ENCODE measurements at places on chromosomes 3 and 15. TPM values are rescaled to one million over a fixed set of nuclear protein-coding genes. Genes with fewer than 3 reads are reported as not detected.
A peak's percentile ranks its signal among the peaks of the same experiment; 100 is the strongest.

GRCh38 chr3:59880717-59881116 lies 830.9 kb upstream of the CFAP20DC start:
- no peak for DNase-seq

RPSA gene
- 1,936 TPM for total RNA-seq

- DNase-seq = no peak
Observed at GRCh38 chr3:64048631-64049061, 25.4 kb upstream of the PSMD6 start.

BLM gene
- total RNA-seq = 65.9 TPM

CCDC54 gene
- total RNA-seq = not detected

DNA sequence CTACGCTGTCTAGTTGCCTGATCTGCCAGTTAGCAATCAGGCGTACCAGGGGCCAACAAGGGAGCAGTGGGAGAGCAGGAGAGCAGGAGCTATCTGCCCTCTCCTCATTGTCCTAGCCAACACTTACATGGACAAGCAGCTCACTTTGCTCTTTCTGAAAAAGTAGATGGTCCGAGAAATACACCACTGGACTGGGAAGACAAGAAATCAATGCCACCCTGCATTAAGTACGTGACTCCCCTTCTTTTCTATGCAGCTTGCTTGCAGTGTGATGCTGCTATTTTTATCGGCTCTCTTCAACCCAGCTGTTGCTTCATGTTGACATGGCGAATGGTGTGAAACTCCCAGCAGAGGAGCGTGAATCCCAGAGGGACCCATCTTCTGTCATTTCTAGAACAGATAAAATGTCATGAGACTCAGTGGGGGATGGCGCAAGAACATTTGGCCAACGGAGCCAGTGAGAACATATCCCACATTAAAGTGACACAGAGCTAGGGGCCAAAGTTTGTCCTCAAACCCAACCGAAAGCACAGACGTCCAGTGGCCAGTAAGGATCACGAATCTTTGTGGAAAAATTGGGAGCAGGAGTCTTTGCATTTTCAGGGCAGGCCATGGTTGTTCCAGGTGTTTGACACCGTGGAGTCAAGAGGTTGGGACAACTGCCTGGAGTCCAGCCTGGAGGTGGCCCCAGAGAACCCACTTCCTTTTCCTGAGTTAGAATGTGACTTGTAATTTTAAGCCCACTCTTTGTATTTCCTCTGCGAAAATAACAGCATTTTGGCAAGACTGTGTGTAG lies 53.7 kb upstream of the MEF2A start:
- DNase-seq = peak; percentile 73

- no peak for DNase-seq
Observed at GRCh38 chr3:177440456-177441104, 243.3 kb upstream of the TBL1XR1 start.

- DNase-seq = no peak
Observed at GRCh38 chr3:177467247-177467985, 270.1 kb upstream of the TBL1XR1 start.

- DNase-seq = peak; percentile 84
Observed at GRCh38 chr15:81419332-81419943, 45.4 kb upstream of the TMC3 start.

DAPK2 gene
- total RNA-seq = 0.23 TPM

DNA sequence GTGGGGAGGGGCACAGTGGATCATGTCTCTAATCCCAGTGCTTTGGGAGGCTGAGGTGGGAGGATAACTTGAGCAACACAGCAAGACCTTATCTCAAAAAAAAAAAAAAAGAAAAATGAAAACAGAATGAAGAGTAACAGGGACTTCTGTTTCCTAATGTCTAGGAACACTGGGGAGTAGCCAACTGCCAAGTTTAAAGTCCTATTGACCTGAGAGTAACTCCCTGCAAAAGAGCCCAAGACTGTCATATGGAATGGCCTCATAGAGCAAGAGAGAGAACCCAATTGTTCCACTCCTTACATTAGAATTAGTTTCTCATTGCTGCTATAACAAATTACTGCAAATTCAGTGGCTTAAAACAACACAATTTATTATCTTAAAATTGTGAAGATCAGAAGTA lies 881.4 kb upstream of the ROBO1 start:
- no peak for DNase-seq

SPATA16 gene
- total RNA-seq = not detected

STARD5 gene
- 3.8 TPM for total RNA-seq

DNA sequence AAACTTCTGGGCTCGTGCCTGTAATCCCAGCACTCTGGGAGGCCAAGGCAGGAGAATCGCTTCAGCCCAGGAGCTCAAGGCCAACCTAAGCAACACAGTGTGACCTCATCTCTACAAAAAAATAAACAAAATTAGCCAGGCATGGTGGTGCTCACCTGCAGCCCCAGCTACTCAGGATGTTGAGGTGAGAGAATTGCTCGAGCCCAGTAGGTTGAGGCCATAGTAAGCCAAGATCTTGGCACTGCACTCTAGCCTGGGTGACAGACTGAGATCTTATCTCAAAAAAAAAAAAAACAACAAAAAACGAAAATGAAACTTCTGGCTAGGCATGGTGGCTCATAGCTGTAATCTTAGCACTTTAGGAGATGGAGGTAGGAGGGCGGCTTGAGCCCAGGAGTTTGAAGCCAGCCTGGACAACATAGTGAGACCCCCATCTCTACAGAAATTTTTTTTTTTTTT lies 53.7 kb downstream of the PIK3CB start:
- no peak for DNase-seq

DNA sequence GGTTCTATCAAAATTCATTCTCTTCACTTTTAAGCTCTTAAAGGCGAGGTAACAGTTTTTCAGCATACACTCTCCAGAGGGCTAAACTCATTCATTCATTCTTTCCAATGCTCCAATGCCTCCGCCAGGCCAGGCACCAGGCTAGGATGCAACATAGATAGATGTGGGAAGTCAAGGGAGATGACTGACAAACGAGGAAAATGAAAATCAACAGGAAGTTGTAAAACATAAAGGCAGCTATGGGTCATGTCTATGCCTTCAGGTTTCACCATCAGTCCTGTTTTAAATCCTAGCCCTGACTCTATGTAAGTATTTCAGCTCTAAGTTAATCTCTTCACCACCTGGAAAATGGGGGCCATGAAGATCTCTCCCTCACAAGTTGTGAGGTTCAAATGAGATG lies 797.9 kb downstream of the FHIT start:
- no peak for DNase-seq

DNA sequence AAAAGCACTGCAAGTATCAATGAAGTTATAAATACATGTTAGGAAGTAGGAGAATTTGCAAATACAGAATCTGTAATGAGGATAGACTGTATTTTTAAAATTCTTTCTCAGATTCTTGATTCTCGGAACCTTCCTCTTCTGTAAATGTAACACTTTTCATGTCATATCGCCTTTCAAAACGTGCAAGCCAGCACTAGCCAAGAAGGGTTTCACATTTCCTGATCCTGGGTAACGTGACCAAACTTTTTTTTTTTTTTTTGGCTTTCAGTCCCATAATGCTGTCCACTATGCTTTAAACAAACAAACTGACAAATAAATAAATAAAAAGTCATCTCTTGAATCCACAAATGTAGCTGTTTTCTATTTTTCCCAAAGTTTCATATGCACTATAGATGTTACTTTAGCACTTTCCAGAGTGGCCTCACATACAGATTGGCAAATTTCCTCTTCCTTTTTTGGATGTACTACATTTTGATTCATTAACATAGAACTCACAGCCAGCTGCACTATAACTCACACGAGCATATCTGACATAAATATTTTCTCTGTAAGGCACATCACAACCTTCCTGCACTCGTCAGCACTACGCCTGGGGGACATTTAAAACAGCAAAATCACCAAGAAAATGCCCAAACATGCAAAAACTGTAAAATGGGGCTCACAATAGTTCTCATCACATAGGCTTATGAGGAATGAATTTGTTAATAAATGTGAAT lies 208.1 kb downstream of the OSBPL10 start:
- no peak for DNase-seq

CIP2A gene
- 105 TPM for total RNA-seq

HPS3 gene
- 14.2 TPM for total RNA-seq

DNA sequence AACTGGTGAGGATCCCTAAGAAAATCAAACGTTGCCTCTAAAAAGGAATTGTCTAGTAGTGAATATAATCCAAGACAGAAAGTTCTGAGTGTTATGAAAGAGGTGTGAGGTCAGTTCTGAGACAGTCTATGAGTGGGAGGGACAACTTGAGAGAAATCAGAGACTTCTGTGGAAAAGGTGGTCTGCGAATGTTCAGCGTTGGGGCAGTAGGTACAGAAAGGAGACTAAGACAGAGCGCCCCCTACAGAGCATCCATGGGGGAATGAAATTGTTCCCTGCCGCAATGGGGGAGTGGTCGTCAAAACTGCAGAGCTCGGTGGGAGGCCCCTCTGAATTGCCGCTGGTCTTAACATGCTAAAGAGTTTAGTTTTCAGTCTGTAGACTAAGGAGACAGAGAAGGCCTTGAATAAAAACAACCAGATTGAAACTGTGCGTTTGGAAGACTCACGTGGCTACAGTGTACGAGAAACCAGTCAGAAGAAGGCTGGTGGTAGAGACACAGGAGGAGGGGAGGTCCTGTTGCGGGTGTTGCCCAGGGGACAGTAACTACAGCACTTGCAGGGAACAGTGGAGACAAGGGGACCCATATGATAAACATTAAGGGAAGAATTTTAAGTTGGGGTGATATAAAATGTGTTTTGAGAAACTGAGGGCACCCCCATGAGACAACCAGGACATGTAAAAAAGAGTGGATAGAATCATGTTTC lies 6.9 kb downstream of the TNIK start:
- DNase-seq = no peak

THSD4 gene
- total RNA-seq = 20.7 TPM

GATM gene
- 232 TPM for total RNA-seq

DNA sequence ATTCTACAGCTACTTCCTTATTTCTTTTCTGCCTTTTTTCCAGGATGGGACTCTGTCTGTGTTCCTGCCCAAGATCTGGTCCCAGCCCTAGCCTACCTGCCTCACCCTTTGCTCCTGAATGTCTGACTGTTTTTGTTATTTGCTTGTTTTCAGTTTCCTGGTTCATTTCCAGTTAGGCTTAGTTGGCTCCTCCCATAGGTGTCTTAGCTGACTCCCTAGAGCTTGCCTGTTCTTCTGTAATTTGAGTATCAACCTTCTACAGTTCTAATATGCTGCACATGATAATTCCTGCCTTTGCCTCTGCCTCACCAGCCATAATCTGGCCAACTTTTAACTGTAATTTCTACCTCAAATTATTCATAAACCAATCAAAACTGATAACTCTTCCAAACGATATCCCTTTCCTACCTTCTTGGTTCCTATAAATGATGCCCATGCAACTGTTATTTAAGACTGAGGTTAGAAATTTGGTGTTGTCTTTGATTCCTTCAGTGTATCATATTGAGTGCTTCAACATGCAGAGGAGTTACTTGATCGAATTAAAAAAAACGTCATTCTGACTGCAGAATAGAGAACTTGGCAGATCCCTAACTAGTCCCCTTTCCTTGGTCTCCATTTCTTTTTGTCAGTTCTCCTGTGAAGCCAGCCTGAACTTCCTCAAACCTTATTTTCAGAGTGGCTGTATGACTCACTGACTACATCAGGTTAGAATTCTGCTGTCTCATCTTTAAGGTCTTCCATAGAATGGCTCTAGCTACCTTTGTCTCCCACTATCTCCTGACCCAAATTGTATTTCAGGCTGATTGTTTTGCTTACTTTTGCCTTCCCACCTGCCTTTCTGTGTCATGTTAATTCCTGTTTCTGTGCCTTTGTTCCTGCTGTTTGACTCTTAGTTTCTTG lies 8.4 kb downstream of the GOLM2 start:
- DNase-seq = peak; percentile 39

GRCh38 chr15:92023965-92024364 lies 170.5 kb downstream of the SLCO3A1 start:
- DNase-seq = no peak

- no peak for DNase-seq
Observed at GRCh38 chr3:9377981-9378380, 15.1 kb downstream of the THUMPD3 start.

GRCh38 chr3:185912929-185913901 lies 24.6 kb downstream of the TRA2B start:
- no peak for DNase-seq

CAMK2N2 gene
- total RNA-seq = 6.0 TPM

FBXL22 gene
- total RNA-seq = 0.10 TPM

GRCh38 chr3:195033531-195034091 lies 237.3 kb downstream of the XXYLT1 start:
- no peak for DNase-seq

DNA sequence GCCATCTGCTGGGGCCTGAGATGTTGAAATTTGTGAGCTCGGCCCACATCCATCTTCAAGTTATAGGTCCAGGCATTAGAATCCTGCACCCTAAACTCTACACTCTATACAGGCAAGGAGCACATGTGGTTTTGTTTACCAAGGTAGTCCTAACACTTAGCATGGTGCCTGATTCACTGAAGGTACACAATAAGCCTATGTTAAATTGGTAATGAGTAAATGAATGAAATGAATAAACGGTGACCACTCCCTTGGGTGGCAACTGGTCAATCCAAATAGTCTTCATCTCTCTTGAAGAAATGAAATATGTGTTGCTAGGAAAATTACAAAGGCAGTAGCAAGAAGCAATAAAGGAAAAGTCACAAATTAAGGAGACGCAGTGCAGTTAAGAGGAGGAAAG lies 359.3 kb upstream of the UBE2E2 start:
- DNase-seq = no peak

- DNase-seq = no peak
Observed at GRCh38 chr15:51492528-51492927, 130.0 kb downstream of the DMXL2 start.

RHOV gene
- total RNA-seq = 0.61 TPM

GRCh38 chr3:140128631-140129030 lies 193.6 kb downstream of the CLSTN2 start:
- DNase-seq = peak; percentile 88

All from SJCRH30 (cell line).